Activated CD4-positive, alpha-beta T cell treated with anti-CD3 and anti-CD28 coated beads for 36 hours (primary cell): ENCODE measurements at places on chromosomes 2 and 18.

- no peak for DNase-seq
Measured at GRCh38 chr2:220891405-220891804, 680.7 kb downstream of the EPHA4 start.

DNA sequence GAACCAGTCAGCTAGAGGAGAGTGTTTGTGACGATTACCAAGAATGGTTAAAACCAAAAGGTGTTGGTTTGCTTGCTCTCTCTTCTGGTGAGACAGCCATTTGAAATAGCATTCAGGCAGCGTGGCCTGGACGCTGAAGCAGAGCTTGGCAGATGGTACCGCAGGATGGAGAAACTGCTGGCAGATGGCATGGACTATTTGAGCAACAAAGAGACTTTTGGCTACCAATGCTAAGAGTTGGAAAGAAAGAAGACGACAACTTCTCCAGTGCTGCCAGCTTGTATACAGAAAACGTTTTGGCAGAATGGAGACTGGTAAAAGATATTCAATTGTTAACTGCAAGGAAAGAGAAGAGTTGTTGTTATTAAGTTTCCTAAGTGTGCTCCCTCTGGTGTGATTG is 315.0 kb downstream of the PARD3B start:
- no peak for DNase-seq

- DNase-seq = no peak
Measured at GRCh38 chr2:117774716-117775115, 39.8 kb upstream of the DDX18 start.

GRCh38 chr2:212549941-212550340 is 11.3 kb upstream of the ERBB4 start:
- DNase-seq = no peak

DNA sequence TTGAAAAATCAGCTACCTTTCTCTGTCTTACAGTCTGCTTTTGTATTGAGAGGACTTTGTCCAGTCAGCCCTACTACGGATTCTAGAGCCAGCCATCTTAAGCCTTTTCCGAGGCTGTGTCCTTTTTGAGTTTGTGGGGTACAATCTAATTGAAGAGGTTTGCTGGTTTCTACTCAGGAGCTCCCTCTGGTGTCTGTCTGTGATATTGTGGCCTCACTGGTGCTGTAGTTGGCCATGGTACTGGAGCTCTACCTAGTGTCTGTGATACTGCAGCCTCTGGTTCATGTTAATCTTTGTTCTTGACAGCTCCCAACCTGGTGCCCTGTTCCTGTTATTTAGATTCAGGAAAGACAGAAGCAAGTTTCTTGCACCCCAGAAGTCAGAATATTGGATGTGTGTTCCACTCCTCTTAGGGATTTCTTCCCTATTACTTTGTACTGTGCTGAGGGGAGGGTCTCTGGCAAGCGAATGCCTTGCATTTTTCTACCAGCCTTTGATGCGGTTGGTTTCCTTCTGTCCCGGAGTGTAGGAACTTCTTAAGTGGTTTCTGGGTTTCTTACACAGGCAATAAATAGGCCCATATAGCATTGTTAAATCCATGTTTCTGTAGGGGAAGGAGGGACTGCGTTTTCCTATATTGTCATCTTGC is 78.5 kb downstream of the ACSL3 start:
- peak; percentile 78 for DNase-seq

DNA sequence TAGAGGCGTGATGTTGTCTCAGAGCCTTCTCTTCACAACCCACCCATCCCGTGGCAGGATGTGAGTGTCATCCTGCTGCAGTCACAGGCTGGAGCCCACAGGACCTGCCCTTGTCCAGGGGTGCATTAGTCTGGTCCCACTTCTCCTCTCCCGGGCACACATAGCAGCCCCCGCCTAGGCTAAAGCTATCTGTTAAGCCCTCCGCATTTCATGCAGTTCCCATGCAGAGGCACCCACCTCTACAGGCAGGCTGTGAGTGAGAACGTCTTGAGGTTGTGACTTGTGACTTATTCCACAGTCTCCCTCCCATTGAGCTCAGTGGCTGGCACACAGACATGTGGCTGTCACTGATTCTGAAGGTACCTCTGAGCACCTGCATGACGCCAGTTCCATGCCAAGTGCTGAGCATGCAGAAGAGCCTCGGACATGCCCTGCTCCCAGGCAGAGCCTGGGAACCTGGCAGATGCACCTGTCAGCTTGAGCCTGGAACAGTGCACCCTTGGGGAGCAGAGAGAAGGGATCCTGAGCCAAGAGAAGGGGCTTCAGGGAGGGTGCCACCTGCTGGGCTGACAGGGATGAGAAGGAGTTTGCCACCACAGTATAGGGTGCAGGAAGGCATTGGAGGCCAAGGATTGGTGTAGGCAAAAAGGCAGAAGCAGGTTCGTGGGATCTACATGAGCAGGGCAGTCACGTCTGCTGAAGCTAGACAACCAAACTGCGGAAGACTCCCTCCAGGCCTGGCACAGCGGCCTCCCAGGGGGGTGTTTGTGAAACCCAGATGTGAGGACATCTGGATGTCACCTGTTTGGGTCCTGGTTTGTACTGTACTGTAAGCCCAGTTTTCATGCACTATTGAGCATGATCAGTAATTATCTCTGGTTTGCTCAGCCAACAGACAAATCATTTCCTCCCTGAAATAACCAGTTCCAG is 213.6 kb downstream of the GLI2 start:
- DNase-seq = no peak

- DNase-seq = no peak
Measured at GRCh38 chr2:173806761-173807160, 158.4 kb downstream of the SP3 start.

DNA sequence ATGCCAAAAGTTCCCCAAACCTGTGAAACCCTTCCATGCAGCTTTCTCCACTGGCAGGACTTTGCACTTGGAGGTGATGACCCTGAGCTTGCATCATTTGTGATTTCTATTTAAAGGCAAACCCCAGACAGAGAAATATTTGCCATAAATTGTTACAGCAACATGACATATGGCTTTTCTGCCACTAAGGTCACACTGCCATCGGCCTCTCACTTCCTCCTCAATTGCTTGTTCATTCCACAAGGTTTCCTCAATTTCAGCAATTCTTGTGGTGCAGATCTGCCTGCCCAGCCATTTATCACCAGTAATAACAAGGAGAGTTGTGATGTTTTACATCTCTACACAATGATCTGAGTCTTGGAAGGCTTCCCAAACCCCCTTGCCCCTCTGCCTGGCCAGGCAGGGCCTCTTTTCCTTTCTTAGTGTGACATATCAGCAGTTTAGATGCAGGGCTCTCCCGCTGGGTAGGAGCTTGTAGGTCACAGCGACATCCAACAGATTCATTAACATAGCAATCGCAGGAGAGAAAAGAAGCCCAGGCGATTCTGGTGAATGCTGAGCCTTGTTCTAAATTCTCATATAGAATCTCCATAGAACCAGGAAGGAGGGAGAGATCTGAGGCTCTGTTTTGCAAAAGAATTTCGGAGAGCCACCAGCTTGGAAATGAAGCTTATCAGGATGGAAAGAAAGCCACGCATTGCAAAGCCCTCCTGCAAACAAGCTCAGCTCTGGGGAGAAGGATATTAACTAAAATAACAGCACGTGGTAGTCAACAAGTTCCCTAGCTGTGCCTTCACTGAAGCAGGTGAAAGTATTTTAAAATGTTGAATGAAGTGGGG is 46.7 kb upstream of the ITGA6 start:
- no peak for DNase-seq

- DNase-seq = no peak
Measured at GRCh38 chr2:191991442-191991841, 144.6 kb upstream of the CAVIN2 start.
